CD4-positive, alpha-beta memory T cell (primary cell): ENCODE measurements at places on chromosomes 4 and X. TPM values are rescaled to one million over a fixed set of nuclear protein-coding genes. Genes with fewer than 3 reads are reported as not detected.

Gene TCP11X2
- total RNA-seq = not detected

- no peak for DNase-seq
- no peaks in the 10 kb centered on the region for H3K27me3 ChIP-seq
- no peaks in the 10 kb centered on the region for H3K36me3 ChIP-seq
- no peak overlapping the region for H3K27ac ChIP-seq
These were observed 407.2 kb downstream of the PDHA2 start for GRCh38 chr4:96247096-96247495.

DNA sequence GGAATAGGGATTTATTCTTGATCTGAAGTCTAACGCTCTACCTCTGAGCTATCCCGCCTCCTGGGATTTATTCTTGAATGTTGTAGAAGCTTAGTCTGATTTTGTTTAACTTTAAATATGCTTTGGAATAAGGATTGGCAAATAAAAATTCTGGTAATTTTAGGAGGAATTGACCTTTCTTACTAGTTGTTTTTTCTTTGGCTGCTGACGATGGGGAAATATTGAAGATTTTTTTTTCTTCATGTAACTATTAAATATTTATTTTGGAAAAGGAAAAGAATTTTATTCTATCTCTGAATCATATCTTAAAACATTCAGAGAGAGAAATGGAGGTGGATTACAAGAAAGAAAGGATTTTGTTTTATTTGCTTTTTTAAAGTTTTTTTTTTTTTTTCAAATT is 122.9 kb downstream of the PDLIM5 start:
- no peak overlapping the region for H3K4me3 ChIP-seq
- no peaks in the 10 kb centered on the region for H3K36me3 ChIP-seq
- no peaks in the 10 kb centered on the region for H3K4me1 ChIP-seq
- no peaks in the 10 kb centered on the region for H3K27me3 ChIP-seq
- no peak for DNase-seq

Gene PLAC8
- total RNA-seq = 150 TPM

- DNase-seq = no peak
- H3K4me3 ChIP-seq = no peak overlapping the region
- H3K4me1 ChIP-seq = no peaks in the 10 kb centered on the region
- H3K27ac ChIP-seq = no peak overlapping the region
- H3K27me3 ChIP-seq = no peaks in the 10 kb centered on the region
- H3K36me3 ChIP-seq = no peaks in the 10 kb centered on the region
These were observed 119.4 kb downstream of the DDIT4L start for GRCh38 chr4:100070868-100071267.

DNA sequence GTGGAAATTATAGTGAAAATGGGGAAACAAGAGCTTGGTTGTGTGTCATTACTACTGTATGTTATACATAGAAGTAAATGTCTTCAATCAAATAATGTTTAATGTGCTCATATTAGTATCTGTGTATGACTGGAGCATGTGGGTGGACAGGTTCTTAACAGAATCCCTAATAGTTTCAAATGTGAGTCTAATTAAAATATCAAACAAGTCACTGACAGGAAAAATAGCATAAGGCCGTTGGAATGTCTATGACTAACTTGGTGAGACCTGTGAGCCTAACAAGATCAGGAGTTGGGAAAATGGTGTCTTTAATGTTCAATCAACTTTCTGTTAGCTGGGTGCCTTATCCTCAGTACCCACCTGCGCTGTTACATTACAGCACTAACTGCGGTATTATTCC is 6.2 kb upstream of the CXCL3 start:
- no peak overlapping the region for H3K4me3 ChIP-seq
- H3K27ac ChIP-seq = no peak overlapping the region
- no peaks in the 10 kb centered on the region for H3K36me3 ChIP-seq
- DNase-seq = no peak
- H3K27me3 ChIP-seq = no peaks in the 10 kb centered on the region
- no peaks in the 10 kb centered on the region for H3K4me1 ChIP-seq

Gene BEND2
- total RNA-seq = not detected

Gene RPS6KA6
- total RNA-seq = 0.39 TPM

DNA sequence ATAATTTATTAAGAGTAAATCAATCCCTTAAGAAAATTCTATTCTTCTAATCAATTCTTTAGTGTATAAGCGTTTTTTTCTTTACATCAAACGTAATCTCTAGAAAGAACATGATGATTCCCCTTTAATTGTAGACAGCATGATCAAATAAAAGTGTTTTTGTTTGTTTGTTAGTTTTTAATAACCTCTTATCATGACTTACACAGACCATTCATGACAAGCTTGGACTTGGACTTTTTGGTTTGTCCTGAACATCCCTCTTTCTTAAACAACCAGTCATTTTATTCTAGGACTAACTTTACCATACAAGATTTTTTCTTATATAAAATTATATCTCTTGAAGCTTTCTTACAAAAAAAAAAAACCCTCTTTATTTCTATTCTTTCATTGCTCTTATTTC is 344.6 kb upstream of the SPOCK3 start:
- H3K27me3 ChIP-seq = no peaks in the 10 kb centered on the region
- no peaks in the 10 kb centered on the region for H3K4me1 ChIP-seq
- H3K4me3 ChIP-seq = no peak overlapping the region
- no peaks in the 10 kb centered on the region for H3K36me3 ChIP-seq
- no peak for DNase-seq
- H3K27ac ChIP-seq = no peak overlapping the region

- H3K36me3 ChIP-seq = peaks cover 34% of the 10 kb centered on the region
- H3K4me3 ChIP-seq = no peak overlapping the region
- no peak for DNase-seq
- no peak overlapping the region for H3K27ac ChIP-seq
- H3K27me3 ChIP-seq = no peaks in the 10 kb centered on the region
- no peaks in the 10 kb centered on the region for H3K4me1 ChIP-seq
These were observed 89.7 kb downstream of the TMEM131L start for GRCh38 chr4:153555730-153556434.

- H3K36me3 ChIP-seq = no peaks in the 10 kb centered on the region
- H3K27me3 ChIP-seq = no peaks in the 10 kb centered on the region
- no peaks in the 10 kb centered on the region for H3K4me1 ChIP-seq
- H3K27ac ChIP-seq = no peak overlapping the region
- DNase-seq = no peak
These were observed 27.4 kb downstream of the WDFY3 start for GRCh38 chr4:84939113-84939512.

Gene FRMPD4
- total RNA-seq = not detected

DNA sequence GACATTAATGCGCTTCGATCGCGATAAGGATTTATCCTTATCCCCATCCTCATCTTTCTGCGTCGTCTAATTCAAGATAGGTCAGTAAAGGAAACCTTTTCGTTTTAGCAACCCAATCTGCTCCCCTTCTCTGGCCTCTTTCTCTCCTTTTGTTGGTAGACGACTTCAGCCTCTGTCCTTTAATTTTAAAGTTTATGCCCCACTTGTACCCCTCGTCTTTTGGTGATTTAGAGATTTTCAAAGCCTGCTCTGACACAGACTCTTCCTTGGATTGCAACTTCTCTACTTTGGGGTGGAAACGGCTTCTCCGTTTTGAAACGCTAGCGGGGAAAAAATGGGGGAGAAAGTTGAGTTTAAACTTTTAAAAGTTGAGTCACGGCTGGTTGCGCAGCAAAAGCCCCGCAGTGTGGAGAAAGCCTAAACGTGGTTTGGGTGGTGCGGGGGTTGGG is 528 bp upstream of the FGF2 start:
- DNase-seq = no peak
- H3K36me3 ChIP-seq = no peaks in the 10 kb centered on the region
- peaks cover 26% of the 10 kb centered on the region for H3K27me3 ChIP-seq
- peaks cover 15% of the 10 kb centered on the region for H3K4me1 ChIP-seq
- no peak overlapping the region for H3K4me3 ChIP-seq

Gene XG
- 0.32 TPM for total RNA-seq

DNA sequence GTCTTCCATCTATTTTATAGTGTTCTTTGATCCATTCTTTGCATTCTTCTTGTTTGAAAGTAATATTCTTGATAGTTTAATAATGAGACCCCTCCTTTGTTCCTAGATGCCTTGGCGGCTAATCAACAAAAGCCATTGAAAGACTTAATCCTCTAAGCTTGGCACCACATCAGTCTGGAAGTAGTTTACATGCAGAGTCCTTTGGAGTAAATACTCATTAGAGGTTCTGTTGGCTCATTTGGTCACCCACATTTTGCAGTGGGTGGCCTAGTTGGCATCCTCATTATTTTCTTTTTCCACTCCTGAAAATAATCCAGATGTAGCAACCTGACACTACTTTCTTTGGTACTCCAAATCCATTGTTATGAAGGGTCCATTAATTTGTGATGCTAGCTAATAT is 64.5 kb downstream of the DKK2 start:
- no peaks in the 10 kb centered on the region for H3K27me3 ChIP-seq
- H3K36me3 ChIP-seq = no peaks in the 10 kb centered on the region
- H3K4me3 ChIP-seq = no peak overlapping the region
- H3K4me1 ChIP-seq = no peaks in the 10 kb centered on the region

DNA sequence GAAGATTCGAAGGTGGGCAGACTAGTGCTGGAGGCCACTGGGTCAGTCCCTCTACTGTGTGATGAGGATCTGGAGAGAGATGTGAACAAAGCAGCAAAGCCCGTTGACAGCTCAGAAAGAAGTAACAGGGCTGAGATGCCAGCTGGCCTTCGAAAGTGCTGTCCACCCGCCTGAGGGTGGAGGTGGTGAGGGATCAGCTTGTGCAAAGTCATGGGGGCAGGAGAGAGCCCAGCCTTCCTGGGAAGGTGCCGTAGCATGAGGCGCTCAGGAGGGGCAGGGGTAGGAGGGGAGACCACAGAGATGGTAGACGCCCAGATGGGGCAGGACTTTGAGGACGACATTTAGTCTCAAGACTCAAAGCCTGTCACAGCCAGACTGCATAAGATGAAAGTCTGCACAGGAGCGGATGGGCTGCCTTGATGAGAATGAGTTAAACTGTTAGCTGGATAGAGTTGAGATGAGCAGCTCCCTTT is 19.7 kb downstream of the TBC1D14 start:
- DNase-seq = no peak
- peaks cover 14% of the 10 kb centered on the region for H3K36me3 ChIP-seq
- no peak overlapping the region for H3K4me3 ChIP-seq
- peaks cover 59% of the 10 kb centered on the region for H3K4me1 ChIP-seq
- no peaks in the 10 kb centered on the region for H3K27me3 ChIP-seq

Gene CFP
- 29.0 TPM for total RNA-seq

DNA sequence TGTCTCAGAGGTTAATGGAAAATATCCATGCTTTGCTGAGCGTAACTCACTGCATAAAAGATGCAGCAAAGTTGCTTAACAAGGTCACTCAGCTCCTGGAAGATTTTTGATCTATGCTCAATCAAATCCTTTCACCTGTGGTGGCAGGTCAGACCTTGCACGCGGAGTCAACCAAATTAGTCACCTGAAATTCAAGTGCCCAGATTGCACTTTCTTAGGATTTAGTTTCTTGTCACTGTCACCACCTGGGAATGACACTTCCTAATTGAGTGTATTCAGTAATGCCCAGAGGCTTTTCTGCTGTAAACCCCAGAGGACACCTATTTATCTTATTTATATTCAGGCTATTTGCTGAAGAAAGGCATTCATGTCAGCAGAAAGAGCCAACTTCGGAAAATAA is 215.8 kb upstream of the SMIM31 start:
- no peak overlapping the region for H3K27ac ChIP-seq
- H3K36me3 ChIP-seq = no peaks in the 10 kb centered on the region
- H3K4me3 ChIP-seq = no peak overlapping the region
- DNase-seq = no peak

Gene MTMR8
- 7.6 TPM for total RNA-seq

GRCh38 chr4:74501579-74501978 is 56.6 kb downstream of the AREG start:
- no peak overlapping the region for H3K4me3 ChIP-seq
- H3K4me1 ChIP-seq = no peaks in the 10 kb centered on the region
- no peak overlapping the region for H3K27ac ChIP-seq
- DNase-seq = no peak
- no peaks in the 10 kb centered on the region for H3K27me3 ChIP-seq
